ENCODE measurements at places on chromosomes 6 and 20. TPM values are rescaled to one million over a fixed set of nuclear protein-coding genes. Genes with fewer than 3 reads are reported as not detected.

DNA sequence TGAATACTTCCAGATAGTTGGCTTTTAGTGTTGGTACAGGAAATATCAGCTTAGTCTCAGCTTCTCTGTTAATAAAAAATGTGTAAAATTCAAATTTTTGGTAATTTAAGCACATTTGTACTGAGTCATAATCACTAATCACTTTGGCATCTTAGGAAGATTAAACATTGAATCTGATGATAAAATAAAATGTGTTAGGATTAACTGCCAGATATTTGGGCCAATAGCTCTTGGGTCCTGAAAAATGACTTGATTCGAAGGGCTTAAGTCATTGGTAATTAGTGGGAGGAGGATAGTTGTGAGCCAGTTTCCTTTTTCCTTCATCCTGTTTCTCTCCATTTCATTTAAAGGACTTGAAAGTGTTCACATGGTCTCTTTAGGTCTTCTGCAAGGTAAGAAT, 426.1 kb downstream of the RFPL4B start:
- no peak for DNase-seq

MOG gene
- polyA plus RNA-seq: not detected

GRCh38 chr6:22917344-22917743, 348.0 kb downstream of the HDGFL1 start:
- DNase-seq: no peak

DSP gene
- 95.4 TPM for polyA plus RNA-seq

GRCh38 chr6:45590696-45591184, 213.0 kb upstream of the SUPT3H start:
- DNase-seq: no peak

- no peak for DNase-seq
Measured at GRCh38 chr20:2386516-2387179, 5.9 kb downstream of the TGM6 start.

GRCh38 chr6:36355819-36356218, 19.1 kb upstream of the BNIP5 start:
- no peak for DNase-seq

EGFL8 gene
- polyA plus RNA-seq: 21.2 TPM

DNA sequence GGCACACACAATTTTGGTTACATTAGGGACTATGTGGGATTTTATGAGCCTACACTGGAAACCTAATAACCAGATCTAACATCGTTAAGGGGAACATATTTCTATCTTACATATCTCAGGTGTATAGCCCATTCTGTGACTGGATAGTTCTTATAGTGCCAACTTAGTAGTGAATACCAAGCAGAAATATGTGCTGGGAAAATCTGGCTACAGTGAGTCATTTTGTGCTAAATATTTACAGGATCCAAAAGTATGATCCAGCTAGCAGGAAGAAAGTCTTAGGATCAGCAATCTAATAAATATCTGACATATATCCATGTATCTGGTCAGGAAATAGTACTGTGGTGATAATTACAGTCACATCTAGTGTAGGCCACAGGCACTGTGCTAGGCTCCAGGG, 94.6 kb upstream of the INSM1 start:
- DNase-seq: no peak

LINC00237 gene
- polyA plus RNA-seq: not detected

SLC35B3 gene
- polyA plus RNA-seq: 31.5 TPM

DNA sequence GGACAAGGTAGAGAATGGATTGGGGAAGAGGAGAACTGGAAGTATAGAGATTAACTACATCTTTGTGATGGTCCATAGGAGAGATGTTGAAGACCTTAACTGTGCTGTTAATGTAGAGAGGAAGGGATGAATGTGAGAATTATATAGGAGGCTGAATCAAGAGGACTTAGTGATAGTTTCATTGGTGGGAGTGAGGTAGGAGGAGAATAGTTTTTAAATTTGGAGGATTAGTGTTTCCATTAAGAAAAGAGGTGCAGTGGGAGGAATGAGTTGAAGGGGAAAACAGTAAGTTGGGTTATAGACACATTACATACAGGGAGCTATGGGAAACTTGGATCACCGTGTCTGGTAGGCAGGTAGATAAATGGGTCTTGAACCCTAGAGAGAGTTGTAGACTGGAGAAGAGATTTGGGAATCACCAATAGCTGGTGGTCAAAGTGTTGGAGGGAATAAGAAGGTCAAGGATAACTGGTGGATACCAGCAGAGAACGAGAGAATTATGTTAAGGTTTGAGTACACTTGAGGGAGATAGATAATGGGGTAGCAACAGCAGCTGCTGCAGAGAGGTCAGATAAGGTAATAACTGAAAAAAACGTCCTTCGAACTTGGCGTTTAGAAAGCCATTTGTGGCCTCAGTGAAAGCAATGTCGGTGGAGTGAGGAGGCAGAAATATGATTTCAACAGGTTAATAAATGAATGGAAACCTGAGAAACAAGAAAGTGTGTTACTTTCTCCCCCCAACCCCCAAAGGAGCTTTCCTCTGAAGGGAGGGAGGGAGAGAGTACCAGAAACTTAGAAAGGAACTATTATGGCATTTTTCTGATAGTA, 3.1 kb downstream of the C6orf89 start:
- DNase-seq: no peak

PPP1R3D gene
- 6.7 TPM for polyA plus RNA-seq

DNA sequence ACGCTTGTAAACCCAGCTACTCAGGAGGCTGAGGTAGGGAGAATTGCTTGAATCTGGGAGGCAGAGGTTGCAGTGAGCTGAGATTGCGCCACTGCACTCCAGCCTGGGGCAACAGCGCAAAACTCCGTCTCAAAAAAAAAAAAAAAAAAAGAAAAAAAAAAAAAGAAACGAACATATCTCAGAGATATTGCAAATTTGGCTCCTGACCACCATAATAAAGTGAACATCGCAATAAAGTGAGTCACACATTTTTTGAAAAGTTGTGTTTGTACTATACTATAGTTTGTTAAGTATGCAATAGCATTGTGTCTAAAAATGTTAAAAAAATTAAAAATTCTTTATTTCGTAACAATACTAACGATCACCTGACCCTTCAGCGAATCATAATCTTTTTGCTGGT, 13.3 kb downstream of the RSPH9 start:
- DNase-seq: no peak

IRAK1BP1 gene
- 14.6 TPM for polyA plus RNA-seq

DNA sequence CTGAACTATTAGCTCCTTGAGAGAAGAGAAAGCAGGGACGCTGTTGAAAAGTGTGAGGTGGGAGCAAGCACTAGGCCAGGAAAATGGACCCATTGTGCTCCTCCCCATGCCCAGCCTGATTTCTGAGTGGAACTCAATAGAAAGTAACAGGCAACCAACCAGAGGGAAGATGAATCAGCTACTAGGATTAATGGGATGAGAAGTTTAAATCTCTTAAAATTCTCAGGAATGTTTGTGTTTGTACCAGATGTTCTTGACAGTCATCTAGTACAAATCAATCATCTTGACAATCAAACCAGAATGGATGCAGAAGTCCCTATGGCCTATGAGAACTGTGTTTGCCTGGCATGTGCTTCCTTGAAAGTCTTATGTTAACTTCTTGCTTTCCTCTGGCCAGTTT, 48.9 kb downstream of the HDDC2 start:
- no peak for DNase-seq

DNA sequence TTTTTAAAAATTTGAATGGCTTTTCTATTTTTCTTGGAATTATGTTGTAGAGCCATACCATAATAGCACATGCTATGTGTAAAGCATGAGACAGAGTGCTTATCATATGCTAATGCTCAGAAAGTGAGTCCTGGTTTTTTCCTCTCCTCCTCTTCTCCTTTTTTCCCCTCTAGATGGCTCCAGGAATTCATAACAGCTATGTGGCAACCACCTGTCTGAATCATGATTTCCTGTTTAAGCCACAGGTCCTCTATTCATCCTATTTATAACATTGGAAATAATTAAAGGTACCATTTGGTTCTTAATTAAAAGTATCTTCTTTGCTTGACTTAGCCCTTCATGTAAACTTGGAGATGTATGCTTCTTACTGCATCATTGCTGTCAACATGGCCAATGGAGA, 260.0 kb upstream of the MAP3K7 start:
- no peak for DNase-seq

DNA sequence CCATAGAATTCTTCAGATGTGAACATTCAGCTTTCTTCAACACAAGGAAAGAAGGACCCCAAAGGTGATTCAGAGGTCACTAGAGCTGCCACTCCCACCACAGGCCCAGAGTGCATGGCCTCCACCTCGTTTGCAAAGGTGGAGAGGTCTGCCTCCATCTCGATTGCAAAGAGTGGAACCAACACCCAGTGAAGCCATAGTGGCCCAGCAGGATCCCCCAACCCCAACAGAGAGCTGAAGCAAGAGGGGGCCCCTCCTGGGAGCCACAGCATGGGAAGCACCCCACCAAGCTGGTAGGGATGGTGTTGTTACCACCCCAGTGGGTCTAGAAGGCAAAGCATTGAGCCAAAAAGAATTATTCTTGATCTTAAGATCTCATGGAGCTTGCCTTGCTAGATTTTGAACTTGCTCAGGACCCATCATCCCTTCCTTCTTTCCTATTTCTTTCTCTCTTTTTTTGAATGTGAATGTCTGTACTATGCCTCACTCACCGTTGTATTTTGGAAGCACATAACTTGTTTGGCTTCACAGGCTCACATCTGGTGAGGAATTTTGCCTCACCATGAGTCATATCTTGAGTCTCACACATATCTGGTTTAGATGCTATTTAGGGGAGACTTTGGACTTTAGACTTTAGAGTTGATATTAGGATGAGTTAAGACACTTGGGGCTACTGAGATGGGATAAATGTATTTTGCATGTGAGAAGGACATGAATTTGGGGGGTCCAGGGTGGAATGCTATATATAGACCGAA, 119.2 kb downstream of the ANKRD60 start:
- DNase-seq: no peak

PRR18 gene
- polyA plus RNA-seq: 0.35 TPM

GNRH2 gene
- 0.63 TPM for polyA plus RNA-seq

DNA sequence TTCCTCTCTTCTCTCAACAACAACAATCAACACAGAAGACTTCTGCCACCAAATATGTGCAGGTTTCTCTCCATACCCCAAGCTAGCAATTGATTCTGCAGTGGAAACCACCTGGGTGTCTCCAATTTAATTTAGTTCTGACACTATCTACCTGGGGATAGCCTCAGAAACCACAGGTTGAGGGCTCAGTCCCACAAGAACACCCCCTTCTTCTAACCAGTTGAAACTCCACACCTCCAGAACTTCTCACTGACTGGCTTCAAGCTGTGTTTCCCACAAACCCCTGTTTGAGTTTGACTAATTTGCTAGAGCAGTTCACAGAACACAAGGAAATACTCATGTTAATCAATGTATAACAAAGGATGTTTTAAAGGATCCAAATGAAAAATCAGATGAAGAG, 52.5 kb upstream of the SPTLC3 start:
- no peak for DNase-seq

HLA-DQA1 gene
- 3.8 TPM for polyA plus RNA-seq

EBF4 gene
- polyA plus RNA-seq: 44.5 TPM

- no peak for DNase-seq
Measured at GRCh38 chr6:41404182-41404845, 68.9 kb downstream of the NCR2 start.

- DNase-seq: no peak
Measured at GRCh38 chr6:24478903-24479302, 10.5 kb downstream of the GPLD1 start.

GRCh38 chr6:129872586-129872985, 11.5 kb upstream of the TMEM244 start:
- DNase-seq: no peak

GRCh38 chr6:150606168-150606591, 6.5 kb downstream of the PLEKHG1 start:
- no peak for DNase-seq

ANGPT4 gene
- polyA plus RNA-seq: 0.32 TPM

DNA sequence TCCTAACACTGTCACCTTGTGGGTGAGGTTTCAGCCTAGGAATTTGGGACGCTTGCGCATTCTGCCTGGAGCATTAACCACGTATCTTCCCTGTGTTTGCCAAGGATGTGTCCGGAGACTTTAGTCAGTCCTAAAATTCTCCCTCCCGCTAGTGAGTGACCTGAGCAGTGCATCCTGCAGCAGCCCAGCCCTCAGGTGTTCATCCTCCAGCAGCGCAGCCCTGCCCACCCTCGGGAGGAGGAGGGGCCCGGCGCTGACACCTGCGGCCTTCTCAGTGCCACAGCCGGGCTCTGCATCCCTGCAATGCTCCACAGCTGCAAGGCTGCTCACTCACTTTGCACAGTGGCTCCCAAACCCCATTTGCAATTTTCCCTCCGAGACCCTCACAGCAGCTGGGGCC, 79.5 kb downstream of the ERMARD start:
- DNase-seq: no peak

- DNase-seq: no peak
Measured at GRCh38 chr20:62104791-62105345, 17.4 kb upstream of the LSM14B start.

- no peak for DNase-seq
Measured at GRCh38 chr20:44714701-44715498, at the start of gene CCN5. CCN5 (plus strand) TSS chr20:44715369; CDS start chr20:44715391, 22 bp downstream.
